Left renal cortex interstitium (tissue), 4 donors: ENCODE measurements at places on chromosomes 2 and 18. TPM values are rescaled to one million over a fixed set of nuclear protein-coding genes. Genes with fewer than 3 reads are reported as not detected.

- DNase-seq: no peak
These were observed 497.2 kb upstream of the PIK3C3 start for GRCh38 chr18:41457765-41458326.

The VWA3B gene
- polyA plus RNA-seq: 0.36 TPM

The UCN gene
- 0.59 TPM for polyA plus RNA-seq

GRCh38 chr2:106195456-106195855 is 1.4 kb upstream of the UXS1 start:
- DNase-seq: no peak

- no peak for DNase-seq
These were observed 10.4 kb upstream of the FAM228A start for GRCh38 chr2:24164416-24164973.

- DNase-seq: no peak
These were observed 64.7 kb downstream of the GYPC start for GRCh38 chr2:126720638-126721037.

GRCh38 chr2:31384771-31385276 is 29.7 kb downstream of the XDH start:
- no peak for DNase-seq

DNA sequence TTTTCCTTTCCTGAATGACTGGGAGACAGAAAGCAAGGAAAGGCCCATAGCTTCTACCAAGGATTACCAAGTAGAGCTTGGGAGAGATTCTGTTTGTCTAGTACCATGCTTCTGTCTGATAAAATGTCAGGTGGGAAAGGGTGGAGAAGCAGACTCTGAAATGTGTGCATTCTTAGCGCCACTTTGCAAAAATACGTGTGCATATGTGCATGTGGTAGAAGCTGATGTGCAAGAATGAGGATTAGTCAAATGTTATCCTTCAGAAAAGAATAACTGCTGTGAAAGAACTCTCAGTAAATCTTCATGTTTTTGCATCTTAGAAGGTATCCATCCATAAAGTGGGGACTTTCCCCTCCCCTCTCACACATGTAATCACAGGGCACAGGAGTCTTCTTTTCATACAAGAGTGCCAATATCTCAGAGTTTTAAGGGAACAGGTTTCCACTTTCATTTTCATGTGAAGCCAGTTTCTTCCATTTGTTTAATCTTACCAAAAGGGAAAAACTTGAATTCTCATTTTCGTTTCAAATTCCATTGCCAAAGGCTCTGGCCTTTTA is 15.4 kb upstream of the DGKD start:
- no peak for DNase-seq

GRCh38 chr2:18787726-18788125 is 198.4 kb upstream of the NT5C1B start:
- no peak for DNase-seq

The NT5C1B gene
- polyA plus RNA-seq: 1.2 TPM

DNA sequence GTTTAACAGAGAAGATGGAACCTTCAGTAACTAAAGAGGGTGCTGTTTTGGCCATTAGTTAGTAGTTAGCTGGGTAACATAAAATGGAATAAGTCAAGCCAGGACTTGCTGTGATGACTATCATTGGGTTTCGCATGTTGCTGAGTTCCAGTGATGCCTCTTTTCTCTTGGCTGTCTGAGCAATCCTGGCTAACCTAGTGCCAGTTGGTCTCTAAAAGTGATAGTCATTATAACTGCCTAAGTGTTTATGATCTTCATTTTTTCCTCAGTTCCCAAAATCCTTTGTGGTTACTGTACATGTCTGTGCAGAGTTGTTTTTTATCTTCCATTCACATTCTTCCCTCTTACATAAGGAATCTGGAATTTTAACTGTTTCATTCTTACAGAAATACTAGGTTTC is 33.4 kb downstream of the WDR43 start:
- DNase-seq: no peak

GRCh38 chr2:189327879-189328847 is 113.1 kb upstream of the WDR75 start:
- no peak for DNase-seq

GRCh38 chr2:241134711-241135110 is 14.6 kb downstream of the PASK start:
- no peak for DNase-seq

The SDC1 gene
- polyA plus RNA-seq: 25.4 TPM

- DNase-seq: no peak
These were observed 9.3 kb upstream of the PSMD1 start for GRCh38 chr2:231047274-231047922.

- no peak for DNase-seq
These were observed 768.3 kb downstream of the RNF144A start for GRCh38 chr2:7685342-7686015.

DNA sequence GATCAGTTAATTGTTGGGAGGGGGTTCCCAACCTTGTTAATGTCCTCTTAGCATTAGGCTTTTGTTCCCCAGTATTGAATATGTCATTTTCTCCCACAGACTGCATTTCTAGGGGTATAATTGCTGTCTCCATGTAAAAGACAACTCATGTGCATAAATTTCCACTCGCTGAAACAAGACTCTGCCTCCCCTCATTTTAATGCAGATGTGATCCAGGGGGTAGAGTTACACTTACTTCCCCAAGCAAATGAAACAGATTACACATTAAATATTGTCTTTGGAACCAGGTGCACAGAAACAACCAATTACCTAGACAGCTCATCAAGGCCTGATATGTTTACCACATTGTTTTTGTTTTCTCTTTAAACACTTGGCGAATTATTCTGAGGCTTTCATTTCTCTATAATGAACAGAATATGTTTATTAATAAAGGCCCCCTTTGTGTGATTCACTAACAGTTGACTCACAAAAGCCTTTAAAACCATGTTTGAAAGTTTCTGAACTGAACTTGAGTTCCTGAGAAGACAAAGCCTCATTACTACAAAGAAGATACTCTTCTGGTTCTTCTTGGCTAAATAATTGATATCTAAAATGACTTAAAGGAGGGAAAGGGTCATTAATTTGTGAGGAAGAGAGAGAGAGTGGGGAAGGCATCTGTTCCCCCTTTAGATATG is 15.0 kb upstream of the ACVR1 start:
- no peak for DNase-seq

DNA sequence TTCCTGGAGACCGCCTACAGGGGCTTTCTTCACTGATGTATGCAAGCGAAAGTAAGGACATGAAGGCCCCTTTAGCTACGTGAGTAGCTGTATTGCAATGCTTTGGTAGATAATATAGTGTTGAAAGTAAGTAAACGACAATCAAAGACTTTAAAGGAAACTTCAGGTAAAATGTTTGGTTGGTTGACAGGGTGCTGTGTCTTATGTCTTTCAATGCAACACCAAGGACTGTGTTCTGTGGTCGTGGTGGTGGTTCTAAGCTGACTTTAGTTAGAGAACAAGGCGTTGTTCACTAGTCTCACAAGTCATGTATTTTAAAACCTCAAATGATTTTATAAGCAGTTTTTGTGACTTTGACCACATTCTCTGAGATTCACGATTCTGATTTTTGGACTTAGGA is 58.0 kb upstream of the CABYR start:
- DNase-seq: no peak

The CCDC148 gene
- polyA plus RNA-seq: 8.4 TPM

DNA sequence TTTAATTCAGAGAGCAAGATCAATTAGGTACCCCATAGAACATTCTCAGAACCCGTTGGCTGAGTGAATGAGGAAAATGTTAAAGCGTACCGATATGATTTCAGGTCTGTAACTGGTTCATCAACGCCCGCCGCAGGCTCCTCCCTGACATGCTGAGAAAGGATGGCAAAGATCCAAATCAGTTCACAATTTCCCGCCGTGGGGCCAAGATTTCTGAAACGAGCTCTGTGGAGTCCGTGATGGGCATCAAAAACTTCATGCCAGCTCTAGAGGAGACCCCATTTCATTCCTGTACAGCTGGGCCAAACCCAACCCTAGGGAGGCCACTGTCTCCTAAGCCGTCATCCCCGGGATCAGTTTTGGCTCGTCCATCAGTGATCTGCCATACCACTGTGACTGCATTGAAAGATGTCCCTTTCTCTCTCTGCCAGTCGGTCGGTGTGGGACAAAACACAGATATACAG is 7.3 kb downstream of the TGIF1 start:
- no peak for DNase-seq

The MEP1B gene
- not detected for polyA plus RNA-seq

The NCKAP5 gene
- 6.5 TPM for polyA plus RNA-seq

GRCh38 chr2:242085941-242086621 is 216.6 kb downstream of the RTP5 start:
- no peak for DNase-seq

- DNase-seq: no peak
These were observed 65.3 kb downstream of the SLC40A1 start for GRCh38 chr2:189515264-189515663.

- no peak for DNase-seq
These were observed 24.4 kb upstream of the RMP24 start for GRCh38 chr18:35948080-35948479.

DNA sequence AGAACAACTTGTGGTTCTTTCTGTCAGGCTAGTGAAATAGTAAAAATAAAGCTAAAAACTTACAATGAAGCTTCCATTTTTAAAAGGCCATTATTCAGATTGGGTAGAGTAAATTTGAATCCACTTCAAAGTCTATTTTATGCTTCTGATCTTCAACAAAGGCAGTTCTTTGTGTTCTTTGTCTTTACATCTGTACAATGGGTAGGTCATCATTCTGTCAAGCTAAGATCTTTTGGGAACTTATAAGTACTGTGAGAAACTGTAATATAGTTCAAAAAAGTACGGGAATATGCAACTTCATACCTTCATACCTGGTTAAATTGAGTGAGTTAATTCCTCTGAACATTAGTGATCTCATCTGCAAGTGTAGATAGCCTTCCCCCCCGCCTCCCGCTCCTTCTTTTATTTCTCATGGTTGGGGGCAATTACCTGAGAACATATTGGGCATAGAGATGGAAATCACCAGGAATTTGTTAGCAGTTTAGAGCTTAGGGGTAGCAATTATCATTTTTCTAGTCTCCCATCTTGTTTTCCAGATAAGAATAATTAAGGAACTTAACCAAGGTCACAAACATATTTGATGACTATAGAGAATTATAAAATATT is 9.7 kb downstream of the CNOT9 start:
- no peak for DNase-seq

The CFAP65 gene
- 0.41 TPM for polyA plus RNA-seq

DNA sequence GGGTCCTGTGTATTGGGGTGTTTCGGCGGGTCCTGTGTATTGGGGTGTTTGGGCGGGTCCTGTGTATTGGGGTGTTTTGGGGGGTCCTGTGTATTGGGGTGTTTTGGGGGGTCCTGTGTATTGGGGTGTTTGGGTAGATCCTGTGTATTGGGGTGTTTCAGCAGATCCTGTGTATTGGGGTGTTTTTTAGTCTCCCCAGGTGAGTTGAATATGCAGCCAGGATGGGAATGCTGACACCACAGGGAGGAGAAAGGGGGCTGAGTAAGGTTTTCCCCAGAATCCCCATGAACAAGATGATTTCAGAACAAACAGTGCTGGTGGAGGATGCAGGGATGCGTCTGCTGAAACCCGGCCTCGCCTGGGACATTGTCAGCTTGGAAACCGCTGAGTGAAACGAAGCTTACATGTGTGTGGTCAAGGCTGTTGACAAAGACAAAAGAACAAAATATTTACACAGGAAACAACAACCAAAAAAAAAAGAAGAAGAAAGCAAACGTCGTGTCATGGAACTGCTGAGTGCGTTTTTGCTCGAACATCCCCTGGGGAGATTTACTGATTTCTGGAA is 88.5 kb upstream of the ODC1 start:
- DNase-seq: no peak

The LHCGR gene
- polyA plus RNA-seq: 0.38 TPM

The IL36G gene
- not detected for polyA plus RNA-seq

The RAD51AP2 gene
- 0.17 TPM for polyA plus RNA-seq

The CD302 gene
- 10.3 TPM for polyA plus RNA-seq

DNA sequence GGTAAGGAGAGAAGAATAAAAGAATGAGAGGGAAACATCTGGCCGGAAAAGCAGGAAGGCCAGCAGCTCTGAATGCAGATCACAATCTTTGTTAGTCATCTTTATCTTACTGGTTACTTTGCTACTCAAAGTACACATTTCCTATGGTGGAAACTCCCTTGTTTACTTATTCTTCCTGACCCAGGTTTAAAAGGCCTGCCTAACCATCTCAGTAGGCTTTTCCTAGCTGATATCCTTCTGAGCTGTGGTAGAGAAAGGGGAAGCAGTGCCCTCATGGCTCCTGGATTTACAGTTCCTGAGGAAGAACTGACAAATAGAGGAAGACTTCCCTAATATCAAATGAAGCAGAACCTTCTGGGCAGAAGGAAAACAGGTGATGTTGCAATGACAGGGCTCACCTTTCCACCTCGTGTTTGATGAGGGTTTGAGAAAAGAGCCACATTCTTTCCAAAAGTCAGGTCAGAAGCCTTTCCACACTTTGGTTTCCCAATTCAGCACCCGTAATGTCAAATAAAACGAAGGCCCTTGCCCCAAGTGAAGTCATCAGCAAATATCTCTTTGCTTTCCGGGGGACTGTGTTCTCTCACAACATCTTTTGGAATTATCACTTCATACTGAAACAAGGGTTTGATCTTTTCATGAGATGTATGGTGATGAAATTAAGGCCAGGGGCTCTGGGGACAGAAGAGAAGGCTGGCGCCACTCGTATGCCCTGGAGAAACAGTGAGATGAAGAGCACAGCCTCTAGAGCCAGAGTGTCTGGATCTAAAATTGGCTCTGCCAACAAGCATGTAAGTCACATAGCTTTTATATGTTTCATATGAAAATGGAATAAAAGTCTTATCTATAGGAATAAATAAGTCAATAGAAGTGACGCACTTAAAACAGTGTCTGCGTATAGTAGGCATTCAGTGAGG is 26.7 kb upstream of the APOB start:
- DNase-seq: no peak

The SEMA4F gene
- polyA plus RNA-seq: 6.9 TPM

The FAM228B gene
- polyA plus RNA-seq: 25.4 TPM

DNA sequence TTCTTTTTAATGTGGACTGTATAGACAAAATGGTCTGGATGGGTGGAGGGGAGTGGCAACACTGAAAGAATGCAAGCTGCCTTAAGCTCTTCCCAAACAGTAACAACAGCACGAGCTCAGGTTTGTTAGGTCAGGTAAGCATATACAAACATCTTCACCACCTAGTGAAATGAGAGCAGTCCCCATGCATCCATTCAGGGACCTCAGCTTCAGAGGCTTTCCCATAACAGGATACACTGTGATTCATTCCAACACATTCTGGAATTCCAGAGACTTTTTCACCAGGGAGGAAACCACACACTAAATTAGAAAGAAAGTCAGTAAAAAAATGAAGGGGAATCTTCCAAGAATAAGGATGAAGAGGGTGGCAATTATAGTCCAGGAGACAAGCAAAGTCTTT is 50.4 kb upstream of the BZW1 start:
- no peak for DNase-seq

GRCh38 chr2:68157402-68158133 is at the start of gene PNO1:
PNO1 (plus strand) TSS chr2:68157888; CDS start chr2:68157935, 47 bp downstream.
- peak; percentile 95 for DNase-seq

GRCh38 chr2:715854-716560 is 38.8 kb upstream of the TMEM18 start:
- DNase-seq: no peak

The SFT2D3 gene
- not detected for polyA plus RNA-seq

The MOGAT1 gene
- polyA plus RNA-seq: 0.48 TPM

DNA sequence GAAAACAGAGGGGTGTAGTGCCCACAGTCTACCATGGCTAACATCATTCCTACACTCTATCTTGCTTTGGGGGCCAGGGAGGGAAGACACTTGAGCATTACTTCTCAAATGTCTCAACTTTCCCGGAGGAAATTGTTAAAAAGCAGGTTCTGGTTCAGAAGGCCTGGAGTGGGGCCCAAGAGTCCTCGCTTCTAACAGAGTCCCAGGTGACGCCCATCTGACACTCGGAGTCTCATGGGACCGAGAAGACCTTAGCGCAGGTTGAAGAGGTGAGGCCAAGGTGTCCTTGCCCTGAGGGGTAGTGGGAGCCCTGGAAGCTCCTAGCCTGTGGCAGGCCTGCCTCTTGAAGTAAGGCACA is 40.1 kb downstream of the ZFP36L2 start:
- no peak for DNase-seq
